ENCODE measurements at places on chromosomes 3 and 15. TPM values are rescaled to one million over a fixed set of nuclear protein-coding genes. Genes with fewer than 3 reads are reported as not detected.

The CPN2 gene
- total RNA-seq: not detected

The CLRN1 gene
- total RNA-seq: not detected

The CYP11A1 gene
- 0.81 TPM for total RNA-seq

The SCAPER gene
- 5.3 TPM for total RNA-seq

The ESYT3 gene
- total RNA-seq: not detected

The HIGD2B gene
- total RNA-seq: not detected

The DPPA2 gene
- not detected for total RNA-seq

The CLDN1 gene
- not detected for total RNA-seq

The ITPKA gene
- 1.1 TPM for total RNA-seq

The GOLGA8G gene
- not detected for total RNA-seq

The CCRL2 gene
- 0.62 TPM for total RNA-seq

The SLC6A11 gene
- 0.06 TPM for total RNA-seq

The MYO5A gene
- 15.8 TPM for total RNA-seq

The MASP1 gene
- total RNA-seq: 0.15 TPM

The CALML4 gene
- total RNA-seq: 1.1 TPM

The ACOX2 gene
- 24.2 TPM for total RNA-seq

The FBXW12 gene
- total RNA-seq: not detected

The NTRK3 gene
- total RNA-seq: 2.0 TPM

The ASB14 gene
- total RNA-seq: not detected

The PLSCR4 gene
- total RNA-seq: 139 TPM

The CD276 gene
- 84.5 TPM for total RNA-seq

The DNAH12 gene
- total RNA-seq: 0.20 TPM

The PLSCR2 gene
- not detected for total RNA-seq

The SCAMP2 gene
- total RNA-seq: 48.6 TPM

The KNG1 gene
- not detected for total RNA-seq

The ACAP2 gene
- total RNA-seq: 37.7 TPM

The GABRA5 gene
- not detected for total RNA-seq

The GXYLT2 gene
- 56.9 TPM for total RNA-seq

The LRRC49 gene
- 2.7 TPM for total RNA-seq

The HYAL1 gene
- total RNA-seq: 2.7 TPM

The MTHFS gene
- 8.0 TPM for total RNA-seq

The MOBP gene
- not detected for total RNA-seq

The KBTBD13 gene
- total RNA-seq: not detected

The SNTN gene
- not detected for total RNA-seq

The C2CD4B gene
- total RNA-seq: 1.2 TPM

The ATP13A4 gene
- total RNA-seq: not detected

The TMC3 gene
- total RNA-seq: not detected

The PIERCE2 gene
- 8.4 TPM for total RNA-seq

The CPLX3 gene
- not detected for total RNA-seq

The SPINK8 gene
- total RNA-seq: not detected

The PLAAT1 gene
- not detected for total RNA-seq

The ADCY5 gene
- 1.2 TPM for total RNA-seq

The TUSC7 gene
- total RNA-seq: not detected

The PAK6 gene
- total RNA-seq: not detected

The IQCH gene
- total RNA-seq: 1.8 TPM

The ZNF80 gene
- not detected for total RNA-seq

The KIF9 gene
- total RNA-seq: 2.1 TPM

The SACM1L gene
- total RNA-seq: 21.2 TPM

The TRIM59 gene
- total RNA-seq: 5.6 TPM

The NR1I2 gene
- total RNA-seq: not detected

The CTXND1 gene
- total RNA-seq: not detected

The LYZL4 gene
- not detected for total RNA-seq

The NEK10 gene
- total RNA-seq: 4.4 TPM

The PLCH1 gene
- not detected for total RNA-seq

Data from cardiac ventricle fibroblast (primary cell).